ENCODE measurements at places on chromosomes 7 and 10. TPM values are rescaled to one million over a fixed set of nuclear protein-coding genes. Genes with fewer than 3 reads are reported as not detected.

Gene ASAH2
- total RNA-seq: 1.6 TPM

Gene NAT16
- total RNA-seq: not detected

Gene AKR1C4
- not detected for total RNA-seq

Gene ALOX5
- total RNA-seq: 0.58 TPM

Gene RHOBTB1
- 31.9 TPM for total RNA-seq

Gene MRLN
- total RNA-seq: 254 TPM

Gene NT5C2
- total RNA-seq: 84.1 TPM

Gene ITIH5
- 34.2 TPM for total RNA-seq

Gene SP8
- not detected for total RNA-seq

Gene PAPSS2
- total RNA-seq: 10.9 TPM

Gene PON1
- 0.31 TPM for total RNA-seq

Gene NACAD
- total RNA-seq: 2.3 TPM

Gene STAG3
- total RNA-seq: 1.6 TPM

Gene TMEM229A
- not detected for total RNA-seq

Gene TMEM139
- total RNA-seq: 0.40 TPM

Gene FBXO24
- total RNA-seq: 0.80 TPM

Gene TUBAL3
- 0.09 TPM for total RNA-seq

Gene KCNH2
- total RNA-seq: 9.7 TPM

Gene OPN1SW
- total RNA-seq: not detected

Gene PIK3AP1
- 2.3 TPM for total RNA-seq

Gene CYP3A7
- 0.58 TPM for total RNA-seq

DNA sequence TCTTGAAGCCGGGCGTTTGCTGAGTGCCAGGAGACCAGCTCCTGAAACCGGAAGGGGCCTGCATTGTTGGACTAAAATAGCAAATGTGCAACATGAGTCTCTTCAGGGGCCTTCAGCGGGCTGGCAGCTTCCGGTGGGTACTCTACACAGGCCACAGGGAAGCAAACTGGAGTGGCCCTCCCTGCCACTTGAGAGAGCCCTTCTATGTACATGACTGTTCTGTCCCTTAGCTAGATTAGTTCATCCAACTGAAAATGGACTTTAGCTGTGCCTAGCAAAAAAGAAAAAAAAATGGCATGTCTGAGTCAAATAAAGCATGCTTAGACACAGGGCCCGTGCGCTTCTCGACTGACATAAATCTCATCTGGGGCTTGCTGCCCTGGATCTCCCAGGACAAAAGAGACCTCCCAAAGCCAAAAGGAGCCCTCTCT lies 115.3 kb upstream of the TCF7L2 start:
- H3K4me3 ChIP-seq: no peak overlapping the region
- peaks cover 31% of the 10 kb centered on the region for H3K4me1 ChIP-seq
- H3K27me3 ChIP-seq: no peaks in the 10 kb centered on the region
- peak overlapping the region; percentile 69 for H3K27ac ChIP-seq
- H3K36me3 ChIP-seq: peaks cover 3% of the 10 kb centered on the region
- peak; percentile 69 for DNase-seq

GRCh38 chr7:150854066-150855000 lies 2.0 kb downstream of the AOC1 start:
- peaks cover 3% of the 10 kb centered on the region for H3K27me3 ChIP-seq
- H3K36me3 ChIP-seq: no peaks in the 10 kb centered on the region
- H3K4me1 ChIP-seq: peaks cover 5% of the 10 kb centered on the region
- no peak for DNase-seq

DNA sequence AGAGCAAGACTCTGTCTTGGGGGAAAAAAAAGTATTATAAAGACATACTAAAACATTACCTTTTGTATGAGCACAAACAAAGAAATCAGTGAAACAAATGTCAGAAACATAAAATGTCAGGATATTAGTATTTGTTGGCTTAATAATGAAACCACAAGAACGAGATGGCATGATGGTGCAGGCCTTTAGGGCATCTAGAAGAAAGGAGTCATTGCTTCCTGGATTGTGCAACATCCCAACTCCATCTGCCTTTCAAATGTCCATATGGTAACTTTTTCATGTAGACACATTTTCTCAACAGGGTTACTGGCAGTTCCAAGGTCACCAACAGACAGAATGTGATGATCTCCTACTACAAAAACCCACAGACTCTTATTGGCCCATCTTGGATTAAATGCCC lies 96.6 kb downstream of the ZNF248 start:
- H3K4me1 ChIP-seq: no peaks in the 10 kb centered on the region
- no peaks in the 10 kb centered on the region for H3K36me3 ChIP-seq
- no peak overlapping the region for H3K27ac ChIP-seq
- no peak overlapping the region for H3K4me3 ChIP-seq
- no peaks in the 10 kb centered on the region for H3K27me3 ChIP-seq

GRCh38 chr10:4343873-4344272 lies 482.1 kb upstream of the AKR1E2 start:
- H3K36me3 ChIP-seq: no peaks in the 10 kb centered on the region
- DNase-seq: peak; percentile 82
- H3K27ac ChIP-seq: peak overlapping the region; percentile 87
- no peaks in the 10 kb centered on the region for H3K27me3 ChIP-seq
- peaks cover 15% of the 10 kb centered on the region for H3K4me1 ChIP-seq

GRCh38 chr7:101790566-101791293 lies 26.7 kb upstream of the CUX1 start:
- H3K27me3 ChIP-seq: peaks cover 2% of the 10 kb centered on the region
- H3K36me3 ChIP-seq: no peaks in the 10 kb centered on the region
- H3K4me1 ChIP-seq: peaks cover 2% of the 10 kb centered on the region
- DNase-seq: no peak

DNA sequence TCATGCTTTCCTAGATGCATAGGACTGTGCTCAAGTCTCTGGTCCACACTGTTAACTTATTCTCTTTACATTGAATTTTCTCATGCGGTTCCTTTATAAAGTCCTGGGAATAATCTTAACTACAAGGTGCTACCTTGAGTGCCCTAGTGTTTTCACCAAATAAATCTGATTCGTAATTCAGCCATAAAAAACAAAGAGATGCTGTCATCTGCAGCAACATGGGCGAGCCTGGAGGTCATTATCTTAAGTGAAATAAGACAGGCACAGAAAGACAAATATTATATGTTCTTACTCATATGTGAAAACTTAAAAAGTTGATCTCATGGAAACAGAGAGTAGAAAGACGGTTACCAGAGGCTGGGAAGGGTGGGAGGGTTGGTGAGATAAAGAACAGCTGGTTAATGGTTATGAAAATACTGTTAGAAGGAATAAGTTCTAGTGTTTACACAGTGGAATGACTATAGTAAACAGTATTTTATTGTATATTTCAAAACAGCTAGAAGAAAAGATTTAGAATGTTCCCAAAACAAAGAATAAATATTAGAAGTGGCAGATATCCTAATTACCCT lies 38.3 kb downstream of the NT5C3A start:
- no peak overlapping the region for H3K4me3 ChIP-seq
- H3K36me3 ChIP-seq: peaks cover 13% of the 10 kb centered on the region
- no peak for DNase-seq

DNA sequence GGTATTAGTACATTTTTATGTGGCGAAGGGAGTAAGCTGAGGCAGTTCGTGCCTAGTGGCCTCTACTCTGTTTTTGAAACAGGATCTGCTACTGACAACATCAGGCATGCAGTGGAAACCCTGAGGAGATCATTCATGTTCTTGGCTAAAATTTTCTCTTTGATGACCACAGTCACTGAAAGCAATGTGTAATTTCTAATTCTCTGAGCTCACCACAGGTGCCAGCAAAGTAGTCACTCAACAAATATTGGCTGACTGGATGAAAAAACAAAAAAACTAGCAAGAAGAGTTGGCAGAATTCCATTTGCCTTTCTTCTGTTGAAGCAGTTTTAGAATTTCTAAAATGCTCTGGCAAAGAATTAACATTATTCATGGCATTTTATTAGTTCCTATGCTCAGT lies 176.5 kb upstream of the KCTD7 start:
- no peaks in the 10 kb centered on the region for H3K27me3 ChIP-seq
- peaks cover 8% of the 10 kb centered on the region for H3K36me3 ChIP-seq
- no peak overlapping the region for H3K27ac ChIP-seq

GRCh38 chr7:4009211-4010060 lies 672.7 kb upstream of the FOXK1 start:
- peak overlapping the region; percentile 68 for H3K27ac ChIP-seq
- peak; percentile 47 for DNase-seq
- peaks cover 3% of the 10 kb centered on the region for H3K27me3 ChIP-seq
- H3K4me1 ChIP-seq: peaks cover 47% of the 10 kb centered on the region

- no peaks in the 10 kb centered on the region for H3K36me3 ChIP-seq
- no peaks in the 10 kb centered on the region for H3K27me3 ChIP-seq
- DNase-seq: no peak
These were observed 18.6 kb upstream of the GSAP start for GRCh38 chr7:77434570-77435275.

DNA sequence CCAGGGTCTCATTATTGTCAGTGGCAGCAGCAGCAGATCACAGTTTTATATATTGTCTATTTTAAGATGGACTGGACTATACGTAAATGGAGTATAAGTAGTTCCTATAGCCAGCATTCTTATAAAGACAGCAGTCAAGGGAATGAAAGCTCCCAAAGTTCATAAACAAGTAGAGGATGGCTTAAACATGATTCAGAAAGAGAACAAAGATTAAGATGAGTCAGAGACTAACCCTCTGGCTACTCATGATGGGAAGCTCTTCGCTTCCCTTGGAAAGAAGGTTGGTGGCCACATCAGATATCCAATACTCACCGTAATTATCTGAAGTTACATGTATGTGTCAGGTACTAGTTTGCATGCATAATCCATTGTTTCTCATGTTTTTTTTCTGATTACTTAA lies 277.0 kb downstream of the INHBA start:
- H3K27ac ChIP-seq: no peak overlapping the region
- H3K36me3 ChIP-seq: no peaks in the 10 kb centered on the region
- DNase-seq: no peak
- no peak overlapping the region for H3K4me3 ChIP-seq
- no peaks in the 10 kb centered on the region for H3K27me3 ChIP-seq

DNA sequence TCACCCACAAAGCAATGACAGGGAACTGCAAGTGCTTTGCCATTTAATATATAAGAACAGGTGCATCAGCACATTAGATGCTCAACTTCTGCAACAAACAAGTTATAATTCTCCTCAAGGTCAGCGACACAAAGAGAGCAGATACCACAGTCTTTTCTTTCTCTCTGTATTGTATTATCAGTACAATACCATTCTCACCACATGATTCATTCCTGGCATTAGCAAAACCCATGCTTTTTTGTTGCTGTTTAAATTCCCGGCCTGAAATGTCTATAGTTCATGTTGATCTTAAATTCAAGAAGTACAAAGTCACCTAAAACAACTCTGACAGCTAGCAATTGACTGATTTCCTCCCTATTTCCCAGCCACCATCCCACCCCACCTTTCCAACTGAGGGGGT lies 111.8 kb upstream of the FEZF1 start:
- H3K27me3 ChIP-seq: no peaks in the 10 kb centered on the region
- DNase-seq: no peak

Data from muscle of leg (tissue), 16 donors.